ENCODE measurements at places on chromosomes 7 and 10.

- no peak for DNase-seq
Observed at GRCh38 chr7:151429560-151430331, 10.2 kb downstream of the CRYGN start.

- no peak for DNase-seq
Observed at GRCh38 chr7:121020989-121021969, 32.8 kb downstream of the CPED1 start.

- no peak for DNase-seq
Observed at GRCh38 chr7:36639826-36640225, 84.5 kb downstream of the AOAH start.

DNA sequence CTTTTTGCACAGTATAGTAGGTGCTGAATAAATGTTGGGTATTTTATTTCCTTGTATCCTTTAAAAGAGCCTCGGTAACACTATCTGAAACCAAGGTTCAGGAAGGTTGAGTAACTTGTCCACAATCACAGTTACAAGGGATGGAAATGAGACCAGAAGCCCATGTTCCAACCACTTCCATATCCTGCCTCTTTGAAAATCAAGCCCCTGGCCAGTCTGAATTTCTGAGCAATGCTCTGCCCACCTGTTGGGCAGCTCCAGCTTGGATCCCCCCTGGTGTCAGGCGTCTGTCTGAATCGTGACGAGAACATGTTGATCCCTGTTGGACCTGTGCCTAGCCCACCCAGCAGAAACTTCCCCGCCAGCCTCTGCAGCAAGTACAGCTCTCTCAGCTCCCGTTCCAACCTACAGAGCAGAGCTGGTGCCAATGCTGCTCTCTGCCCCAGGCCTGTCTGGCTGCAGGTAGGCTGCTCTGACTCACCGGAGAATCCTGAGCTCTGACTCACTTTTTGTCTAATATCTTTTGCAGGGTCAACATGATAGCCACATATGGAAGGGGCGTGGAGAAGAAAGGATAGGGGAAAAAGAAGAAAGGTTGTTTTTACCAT is 595.5 kb downstream of the INHBA start:
- no peak for DNase-seq

DNA sequence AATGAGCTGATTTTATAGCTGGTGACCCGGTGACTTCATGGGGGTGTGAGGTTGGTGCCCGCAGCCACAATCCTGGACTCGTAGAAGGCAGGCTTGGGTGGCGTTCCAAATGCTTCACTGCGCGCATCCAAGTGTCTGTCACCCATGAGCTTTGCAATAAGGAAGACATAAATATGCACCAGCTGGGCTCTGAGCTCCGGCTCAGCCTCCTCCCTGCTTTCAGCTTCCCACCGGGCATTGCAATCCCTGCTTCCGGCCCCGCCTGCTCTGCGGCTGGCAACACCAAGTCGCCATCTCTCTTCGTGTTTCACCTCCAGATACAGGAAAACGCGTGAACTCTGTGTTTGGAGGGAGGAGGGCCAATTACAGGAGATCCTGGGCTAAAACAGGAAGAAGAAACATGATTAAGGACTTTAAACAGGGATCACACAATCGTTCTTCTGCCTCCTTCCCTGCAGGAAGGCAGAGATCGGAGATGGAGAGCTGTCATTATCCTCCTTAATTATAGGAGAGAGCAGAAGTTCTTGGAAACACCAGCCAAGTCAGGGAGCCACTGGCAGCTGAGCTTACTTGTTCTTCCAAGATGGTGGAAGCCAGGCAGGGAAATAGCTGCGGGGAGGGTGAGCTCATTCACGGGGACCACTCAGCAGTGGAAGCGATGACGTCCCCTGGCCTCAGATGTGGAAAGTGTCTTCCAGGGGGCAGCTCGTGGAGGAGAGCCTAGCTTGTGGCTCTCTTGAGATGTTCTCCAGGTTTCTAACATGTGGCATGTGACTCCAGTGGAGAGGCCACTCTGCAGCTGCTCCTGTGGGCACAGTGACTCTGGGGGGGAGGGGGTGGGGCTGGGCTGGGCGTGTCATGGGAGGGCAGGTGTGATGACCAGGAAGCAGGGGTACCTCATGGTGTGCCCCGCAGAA is 134.9 kb downstream of the CAMK1D start:
- DNase-seq, result no peak

- no peak for DNase-seq
Observed at GRCh38 chr10:5040010-5040673, 36.5 kb upstream of the AKR1C2 start.

- DNase-seq, result no peak
Observed at GRCh38 chr10:122498521-122498920, 37.2 kb downstream of the HTRA1 start.

GRCh38 chr7:1736484-1736817 is 66.4 kb downstream of the ELFN1 start:
- DNase-seq, result no peak

DNA sequence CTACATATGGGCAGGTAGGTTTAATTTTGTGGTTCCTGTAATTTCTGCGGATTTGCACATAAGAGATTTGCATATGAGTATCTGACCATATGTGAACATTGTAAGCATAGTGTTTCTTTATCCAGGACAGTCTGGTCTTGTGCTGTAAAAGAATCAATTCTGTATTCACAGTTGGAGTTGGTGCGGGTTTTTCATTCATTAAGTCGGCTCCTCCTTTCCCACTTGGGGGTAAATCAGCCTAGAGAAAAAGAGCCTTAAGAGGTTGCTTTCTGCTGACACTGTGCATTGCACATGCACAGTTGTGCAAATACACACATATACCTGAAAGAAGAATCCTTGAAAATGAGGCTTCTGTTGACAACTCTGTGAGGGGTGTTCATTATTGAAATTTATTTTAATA is 6.1 kb upstream of the CYP26C1 start:
- DNase-seq, result no peak

- no peak for DNase-seq
Observed at GRCh38 chr7:102981451-102981850, 68.7 kb downstream of the LRRC17 start.

DNA sequence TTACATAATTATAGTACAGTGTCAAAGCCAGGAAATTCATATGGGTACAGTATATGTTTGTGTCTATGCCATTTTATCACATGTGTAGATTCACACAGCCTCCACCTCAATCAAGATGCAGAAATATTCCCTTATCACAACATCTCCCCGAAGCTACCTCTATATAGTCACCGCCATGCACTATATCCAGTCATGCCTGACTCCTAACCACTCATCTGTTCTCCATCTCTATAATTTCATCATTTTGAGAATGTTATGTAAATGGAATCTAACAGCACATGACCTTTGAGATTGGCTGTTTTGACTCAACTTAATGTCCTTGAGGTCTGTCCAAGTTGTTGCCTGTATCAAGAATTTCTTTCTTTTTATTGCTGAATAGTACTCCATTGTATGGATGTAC is 22.3 kb upstream of the SLC25A13 start:
- DNase-seq, result no peak

DNA sequence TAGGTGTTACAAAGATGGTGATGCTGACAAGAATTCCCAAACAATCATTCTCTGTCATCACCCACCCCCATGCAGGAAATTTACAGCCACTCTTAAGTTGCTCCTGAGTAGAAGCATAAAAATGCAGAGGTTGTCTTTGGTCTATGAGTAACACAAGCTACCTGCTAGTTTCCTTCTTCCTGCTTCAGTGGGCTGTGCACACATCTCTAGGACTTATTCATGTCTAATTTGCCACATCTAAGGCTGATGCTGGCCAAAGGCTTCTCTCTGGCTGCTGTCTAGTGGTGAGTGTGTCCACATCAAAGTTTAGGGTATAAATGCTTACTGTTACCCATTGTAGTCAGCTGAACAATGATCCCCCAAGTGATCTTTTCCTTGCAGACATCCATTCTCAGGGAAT is 662.5 kb downstream of the TYW1 start:
- no peak for DNase-seq

GRCh38 chr7:12066521-12066920 is 144.6 kb upstream of the TMEM106B start:
- DNase-seq, result no peak
